SK-N-SH treated with all-trans-retinoic acid at 6 μM for 48 hours (cell line): ENCODE measurements at places on chromosomes 3 and 15.

DNA sequence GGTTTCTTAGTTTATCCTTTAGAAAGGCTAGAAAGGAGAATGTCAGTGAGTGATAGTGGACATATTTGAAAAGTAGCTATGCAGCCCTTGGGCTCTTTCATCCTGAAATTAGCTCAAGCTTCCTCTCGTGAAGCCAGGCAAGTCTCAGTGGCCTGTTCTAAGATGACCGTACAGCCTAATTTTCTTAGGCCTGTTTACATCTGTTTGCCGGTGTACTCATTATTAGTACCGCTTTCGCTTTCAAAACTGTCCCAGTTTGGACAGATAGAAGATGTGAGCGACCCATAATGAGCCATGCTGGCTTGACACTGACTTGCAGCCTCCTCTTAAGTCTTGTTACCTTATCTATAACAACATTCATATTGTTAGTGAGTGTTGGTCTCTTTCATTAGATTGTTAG, 5.7 kb upstream of the ARL14 start:
- no peak for ATAC-seq

DNA sequence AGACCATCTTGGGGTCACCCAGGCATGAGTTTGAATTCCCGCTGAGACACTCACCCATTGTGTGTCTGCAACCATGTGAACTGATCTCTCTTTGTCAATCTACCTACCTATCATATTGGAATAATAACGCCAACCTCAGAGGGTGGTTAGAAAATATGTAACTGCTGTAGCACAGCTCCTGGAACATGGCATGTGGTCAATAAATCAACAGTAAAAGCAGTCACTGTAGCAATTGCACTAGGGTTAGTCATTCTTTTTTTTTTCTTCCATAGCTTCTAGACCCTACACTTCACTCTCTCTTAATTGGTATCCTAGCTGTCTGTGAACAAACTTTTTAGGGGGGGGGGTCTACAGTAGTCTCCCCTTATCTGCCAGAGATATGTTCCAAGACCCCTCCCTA, 64.2 kb upstream of the SLCO2A1 start:
- ATAC-seq: peak; percentile 37; the same call in 1 of the 3 replicates

DNA sequence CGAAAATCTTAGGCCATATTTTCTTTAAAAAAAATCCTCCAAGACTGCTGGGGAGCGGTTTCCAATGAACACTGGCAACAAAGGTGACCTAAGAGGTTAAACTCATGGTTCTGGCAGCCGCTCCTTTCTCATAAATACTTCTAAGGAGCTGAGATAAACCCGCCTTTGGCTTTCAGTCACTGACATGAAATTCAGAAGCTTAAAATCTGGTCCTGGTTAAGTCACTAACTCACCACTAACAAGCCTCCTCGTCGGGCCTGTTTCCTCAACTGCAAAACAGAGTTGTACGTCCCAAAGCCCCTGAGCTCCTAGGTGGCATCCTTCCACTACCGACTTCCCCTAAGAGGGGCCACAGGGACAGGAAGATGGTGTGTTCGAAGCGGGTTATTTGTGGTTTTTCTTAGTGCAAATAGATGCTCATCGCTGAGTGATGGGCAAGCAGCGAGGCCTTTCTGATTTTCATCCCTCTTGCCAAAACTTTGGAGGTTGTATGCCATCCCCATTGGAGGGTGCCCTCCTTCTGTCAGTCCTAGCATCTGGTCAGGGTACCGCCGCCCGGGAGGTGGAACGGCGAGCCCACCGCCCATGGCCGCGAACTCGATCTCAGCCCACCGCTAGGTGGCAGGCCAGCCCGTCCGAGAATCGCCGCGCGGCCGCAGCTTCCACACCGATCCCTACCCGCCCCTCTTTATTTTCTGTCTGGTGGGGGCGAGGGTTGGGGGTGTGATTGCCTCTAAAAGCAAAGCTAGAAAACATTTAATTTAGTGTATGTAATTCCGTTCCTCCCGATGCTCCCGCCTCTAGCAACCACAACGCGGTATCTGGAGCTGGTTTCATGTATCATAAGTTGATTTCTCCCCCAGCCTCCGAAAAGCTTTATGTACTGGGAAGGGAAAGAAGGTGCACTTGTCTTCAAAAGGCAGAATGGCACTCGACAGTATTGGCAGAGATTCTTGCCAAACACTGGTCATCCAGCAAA, 4.6 kb downstream of the BCL6 start:
- ATAC-seq: peak; percentile 5; the same call in 1 of the 3 replicates

GRCh38 chr3:177982034-177982433, 554.2 kb upstream of the KCNMB2 start:
- peak; percentile 87 for ATAC-seq

DNA sequence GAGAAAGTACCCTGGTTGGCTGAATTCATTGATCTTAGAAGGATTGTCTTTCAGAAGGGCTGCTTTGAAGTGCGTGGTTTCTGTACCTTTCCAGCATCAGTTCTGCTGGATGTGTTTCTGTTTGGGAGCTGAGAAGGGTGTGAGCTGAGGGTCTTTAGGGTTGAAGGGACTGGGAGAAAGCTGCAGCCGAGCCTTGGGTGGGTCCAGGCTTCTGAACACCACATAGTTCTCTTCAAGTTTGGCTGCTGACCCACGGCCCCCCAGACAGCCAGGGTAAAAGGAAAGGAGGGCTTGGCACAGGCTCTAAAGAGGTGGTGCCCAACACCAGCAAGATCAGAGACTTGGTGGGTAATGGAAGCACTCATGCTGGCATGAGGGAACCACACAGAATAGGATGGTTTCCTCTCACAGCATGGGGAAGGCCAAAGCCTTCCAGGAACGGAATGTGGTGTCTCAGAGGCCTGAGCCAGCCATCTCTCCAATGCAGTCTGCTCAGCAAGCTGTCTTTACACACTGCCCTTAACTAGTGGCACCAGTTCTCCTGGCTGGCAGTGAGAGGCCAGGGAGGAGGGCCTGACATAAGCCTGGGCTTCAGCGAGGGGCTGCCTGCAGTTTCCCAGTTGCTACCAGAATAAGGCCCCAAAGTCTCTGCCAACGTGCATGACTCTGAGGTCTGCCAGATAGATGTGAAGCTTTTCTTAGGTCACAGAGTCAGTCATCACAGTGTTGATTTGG, 239.0 kb upstream of the TRIM42 start:
- no peak for ATAC-seq

- ATAC-seq: no peak
Observed at GRCh38 chr15:39419651-39420050, 161.2 kb upstream of the THBS1 start.

GRCh38 chr3:75218577-75218976, 445.6 kb upstream of the FRG2C start:
- ATAC-seq: no peak

DNA sequence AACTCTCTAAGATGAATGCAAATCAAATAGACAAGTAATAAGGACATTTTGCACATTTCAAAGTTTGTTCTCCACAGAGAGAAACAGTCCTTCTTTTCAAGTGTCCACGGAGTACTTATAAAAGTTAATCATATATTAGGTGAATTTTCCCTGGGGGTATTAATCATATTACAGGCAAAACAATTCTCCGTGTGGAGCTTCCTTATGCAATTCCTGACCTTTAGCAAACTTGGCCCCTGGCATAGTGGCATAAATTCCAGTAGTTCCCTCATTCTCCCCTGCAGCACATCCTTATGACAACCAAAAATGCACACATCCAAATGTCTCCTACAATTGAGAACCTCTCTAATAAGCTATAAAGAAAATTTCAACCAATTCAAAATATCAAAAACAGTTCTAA, 34.4 kb downstream of the FSIP1 start:
- no peak for ATAC-seq

DNA sequence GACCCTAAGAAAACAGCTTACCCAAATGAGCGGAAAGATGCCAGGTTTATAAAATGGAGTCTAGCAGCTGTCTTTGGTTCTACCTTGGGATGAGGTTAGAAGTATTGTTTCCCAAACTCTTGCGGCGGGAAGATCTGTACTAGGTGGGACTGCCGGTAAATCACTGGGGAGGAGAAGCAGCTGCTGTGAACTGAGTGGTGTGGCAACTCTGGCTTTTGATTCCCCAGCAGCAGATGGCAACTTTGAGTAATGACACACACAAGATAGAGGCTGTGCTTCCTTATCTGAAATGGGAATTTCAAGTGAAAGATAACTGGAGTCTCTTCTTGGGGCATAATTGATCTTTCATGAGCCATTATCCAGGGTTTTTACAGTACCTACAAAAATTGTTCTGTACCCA, 184.9 kb downstream of the ATG7 start:
- ATAC-seq: no peak

GRCh38 chr3:83226751-83227150, 1465.3 kb upstream of the GBE1 start:
- ATAC-seq: no peak

GRCh38 chr3:36575241-36575640, 189.1 kb downstream of the DCLK3 start:
- no peak for ATAC-seq
